ENCODE measurements at places on chromosomes 12 and 14.

- H3K27me3 ChIP-seq: no peaks in the 10 kb centered on the region
- DNase-seq: no peak
- no peaks in the 10 kb centered on the region for H3K4me1 ChIP-seq
- no peak overlapping the region for H3K4me3 ChIP-seq
- no peak overlapping the region for H3K27ac ChIP-seq
Observed at GRCh38 chr14:89566644-89567415, 149.8 kb upstream of the FOXN3 start.

DNA sequence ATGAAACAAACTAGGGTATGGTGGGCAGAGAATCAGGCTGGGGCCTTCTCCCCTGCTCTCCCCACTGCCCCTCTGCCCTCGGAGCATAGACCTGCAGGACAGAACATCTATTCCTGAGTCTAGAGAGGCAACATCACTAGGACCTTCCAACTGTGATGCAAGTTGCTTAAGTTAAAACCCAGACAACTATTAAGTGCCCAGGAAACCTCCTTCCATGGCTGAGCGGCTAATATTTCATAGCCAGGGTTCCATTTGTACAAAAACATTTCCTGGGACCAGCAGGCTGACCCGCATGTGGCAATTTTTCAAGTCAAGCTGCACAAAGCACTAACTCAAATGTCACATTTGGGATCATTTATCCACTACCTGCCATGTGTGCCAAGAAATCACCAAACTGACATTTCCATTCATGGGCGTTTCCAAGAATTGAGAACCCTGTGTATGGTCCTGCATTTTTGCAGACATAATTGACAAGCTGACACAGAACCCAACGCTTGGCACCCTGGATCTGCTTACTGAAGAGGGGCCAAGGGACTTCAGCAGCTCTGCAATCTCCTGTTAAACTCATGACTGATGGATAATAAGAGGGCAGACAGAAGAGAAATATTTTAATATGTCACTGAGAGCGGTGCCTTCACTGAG is 32.7 kb downstream of the NT5DC3 start:
- H3K4me3 ChIP-seq: no peak overlapping the region
- H3K36me3 ChIP-seq: no peaks in the 10 kb centered on the region
- no peaks in the 10 kb centered on the region for H3K27me3 ChIP-seq
- no peaks in the 10 kb centered on the region for H3K4me1 ChIP-seq
- H3K27ac ChIP-seq: no peak overlapping the region

DNA sequence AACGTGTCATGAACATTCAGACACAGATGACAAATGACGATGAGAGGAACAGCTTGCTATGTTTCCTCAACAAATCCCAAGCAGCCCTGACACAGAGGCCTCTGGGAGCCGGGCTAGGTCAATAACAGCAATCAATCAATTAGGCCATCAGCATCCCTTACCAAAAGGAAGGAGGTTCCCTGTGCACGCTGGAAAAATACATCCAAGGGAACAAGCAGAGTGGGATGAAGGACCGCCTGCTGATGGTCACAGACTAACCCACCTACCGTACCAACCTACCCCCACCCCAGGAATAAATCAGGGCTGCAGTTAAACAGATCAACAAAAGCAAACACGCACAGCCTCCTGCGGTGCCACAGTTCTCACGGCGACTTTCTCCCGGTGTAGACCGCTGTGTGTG is 265.1 kb upstream of the SFSWAP start:
- no peak overlapping the region for H3K27ac ChIP-seq
- no peaks in the 10 kb centered on the region for H3K4me1 ChIP-seq
- no peaks in the 10 kb centered on the region for H3K36me3 ChIP-seq
- DNase-seq: no peak

GRCh38 chr14:94904636-94905035 is 134.7 kb upstream of the GSC start:
- no peaks in the 10 kb centered on the region for H3K36me3 ChIP-seq
- peaks cover 1% of the 10 kb centered on the region for H3K4me1 ChIP-seq
- no peak overlapping the region for H3K27ac ChIP-seq
- no peak overlapping the region for H3K4me3 ChIP-seq
- no peak for DNase-seq
- no peaks in the 10 kb centered on the region for H3K27me3 ChIP-seq

DNA sequence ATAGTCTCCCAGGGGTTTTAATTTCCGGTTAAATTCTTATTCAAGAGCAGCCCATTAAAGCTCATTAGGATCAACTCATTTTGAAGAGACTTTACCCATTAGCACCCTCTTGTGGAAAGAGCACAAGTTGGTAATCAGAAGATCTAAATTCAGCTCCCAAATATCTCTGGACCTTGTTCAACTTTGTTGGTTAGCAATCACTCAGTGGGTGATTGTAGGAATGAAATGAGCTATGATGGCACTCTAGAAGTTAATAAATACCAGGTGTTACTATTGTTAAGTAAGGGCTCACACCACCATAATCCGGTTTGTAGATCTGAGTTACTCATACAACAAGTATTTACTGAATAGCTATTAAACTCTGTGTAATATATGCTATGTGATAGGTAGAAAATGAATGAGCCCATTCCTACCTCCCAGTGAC is 42.9 kb downstream of the TRIP11 start:
- H3K4me1 ChIP-seq: no peaks in the 10 kb centered on the region

- H3K27ac ChIP-seq: no peak overlapping the region
- H3K4me3 ChIP-seq: no peak overlapping the region
- no peak for DNase-seq
Observed at GRCh38 chr14:73460691-73461127, 2.4 kb upstream of the NUMB start.

DNA sequence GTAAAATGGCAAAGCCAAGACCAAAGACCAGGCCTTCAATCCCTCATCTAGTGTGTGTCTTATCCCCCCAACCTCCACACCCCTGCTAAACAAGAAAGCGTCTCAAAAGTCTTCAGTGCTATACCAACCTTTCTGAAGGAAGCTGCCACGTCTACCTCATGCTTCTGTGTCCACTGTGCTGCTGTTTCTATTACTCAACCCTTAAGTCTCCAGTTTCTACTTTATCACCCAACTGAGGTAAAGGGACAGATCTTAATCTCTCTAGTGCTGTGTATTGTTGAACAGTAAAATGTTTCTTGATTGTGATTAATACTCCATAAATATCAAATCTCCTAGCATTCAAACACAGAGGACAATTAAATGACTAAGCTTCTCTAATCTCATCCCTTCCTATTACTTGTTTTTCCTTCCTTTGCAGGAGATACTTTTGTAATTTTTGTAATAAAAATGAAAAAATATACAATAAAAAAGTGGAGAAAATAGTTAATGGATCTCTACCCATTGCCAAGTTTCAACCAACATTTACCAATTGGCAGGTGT is 23.3 kb downstream of the BTBD7 start:
- no peak overlapping the region for H3K4me3 ChIP-seq
- no peak overlapping the region for H3K27ac ChIP-seq
- H3K4me1 ChIP-seq: peaks cover 6% of the 10 kb centered on the region
- DNase-seq: no peak
- H3K27me3 ChIP-seq: no peaks in the 10 kb centered on the region

DNA sequence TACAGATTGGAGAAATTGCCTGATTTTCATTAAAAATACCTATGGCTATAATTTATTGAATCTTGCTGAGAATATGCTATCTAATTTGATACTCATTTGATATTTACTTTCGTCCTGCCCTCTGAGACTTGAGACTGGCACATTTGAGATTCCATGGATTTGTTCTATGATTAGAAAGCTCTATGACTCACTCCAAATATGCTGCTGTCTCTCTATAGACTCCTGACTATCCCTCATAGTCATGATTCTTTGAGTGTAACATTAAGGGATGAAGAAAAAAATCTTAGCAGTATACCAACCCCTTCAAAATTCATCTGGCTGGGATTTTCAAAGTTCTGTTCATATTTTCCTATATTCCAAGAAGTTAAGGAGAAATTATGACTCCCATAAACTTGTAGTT is 191.9 kb downstream of the LRIG3 start:
- no peak for DNase-seq
- H3K4me1 ChIP-seq: no peaks in the 10 kb centered on the region
- no peak overlapping the region for H3K4me3 ChIP-seq
- H3K36me3 ChIP-seq: no peaks in the 10 kb centered on the region
- H3K27ac ChIP-seq: no peak overlapping the region

GRCh38 chr12:46126050-46126727 is 135.8 kb upstream of the SCAF11 start:
- DNase-seq: peak; percentile 24
- H3K4me1 ChIP-seq: peaks cover 5% of the 10 kb centered on the region
- H3K27me3 ChIP-seq: no peaks in the 10 kb centered on the region
- H3K27ac ChIP-seq: no peak overlapping the region

GRCh38 chr14:50578433-50578832 is 18.5 kb downstream of the ATL1 start:
- H3K27ac ChIP-seq: no peak overlapping the region
- no peak for DNase-seq
- H3K27me3 ChIP-seq: no peaks in the 10 kb centered on the region

DNA sequence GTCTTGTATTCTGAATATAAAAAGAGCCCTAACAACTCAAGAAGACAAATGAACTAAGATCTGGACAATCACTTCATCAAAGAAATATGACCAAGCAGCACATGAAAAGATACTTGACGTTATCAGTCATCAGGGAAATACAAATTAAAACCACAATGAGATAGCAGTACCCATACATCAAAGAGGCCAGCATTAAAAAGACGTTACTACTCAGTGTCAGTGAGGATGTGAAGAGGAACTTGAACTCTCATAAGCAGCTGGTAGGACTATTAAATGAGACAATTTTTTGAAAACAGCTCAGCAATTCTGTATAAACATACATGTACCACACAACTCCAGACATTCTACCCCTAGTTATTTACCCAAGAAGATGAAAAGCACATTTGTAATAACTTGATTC is 55.9 kb downstream of the FERMT2 start:
- no peak overlapping the region for H3K27ac ChIP-seq
- no peaks in the 10 kb centered on the region for H3K27me3 ChIP-seq
- no peaks in the 10 kb centered on the region for H3K36me3 ChIP-seq
- no peak for DNase-seq
- peaks cover 13% of the 10 kb centered on the region for H3K4me1 ChIP-seq

GRCh38 chr12:114439261-114439683 is 33.3 kb upstream of the TBX5 start:
- no peak overlapping the region for H3K27ac ChIP-seq
- no peaks in the 10 kb centered on the region for H3K36me3 ChIP-seq
- no peak overlapping the region for H3K4me3 ChIP-seq
- DNase-seq: no peak
- H3K4me1 ChIP-seq: no peaks in the 10 kb centered on the region

DNA sequence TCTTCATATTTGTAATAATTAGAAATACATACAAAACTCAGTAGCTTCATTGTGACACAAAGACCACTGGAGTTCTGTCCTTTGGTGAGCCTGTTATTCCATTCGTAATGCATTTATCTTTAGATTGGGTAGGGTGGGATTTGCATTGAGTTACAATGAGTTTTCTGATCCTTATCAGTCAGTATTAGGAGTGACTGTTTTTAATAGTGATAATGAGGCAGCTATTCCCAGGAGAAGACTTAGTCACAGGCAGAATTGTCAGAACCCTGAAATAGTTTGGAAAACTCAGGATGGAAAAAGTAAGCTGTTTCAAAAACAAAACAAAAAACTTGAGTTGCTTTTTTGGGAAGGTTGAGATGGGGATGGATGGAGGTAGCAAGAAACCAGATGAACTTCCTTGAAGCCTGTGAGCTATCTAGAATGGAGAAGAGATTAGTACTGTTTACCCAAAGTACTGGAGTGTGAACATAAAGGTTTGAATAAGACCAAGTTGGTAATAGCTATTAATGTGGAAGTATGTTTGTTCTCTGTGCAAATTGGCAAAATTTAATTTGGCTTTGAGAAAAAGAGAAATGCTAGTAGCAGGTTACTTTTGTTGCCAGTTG is 38.6 kb downstream of the FBXO34 start:
- peak overlapping the region; percentile 32 for H3K27ac ChIP-seq
- no peak overlapping the region for H3K4me3 ChIP-seq
- H3K4me1 ChIP-seq: peaks cover 66% of the 10 kb centered on the region
- no peaks in the 10 kb centered on the region for H3K27me3 ChIP-seq
- DNase-seq: no peak
- H3K36me3 ChIP-seq: no peaks in the 10 kb centered on the region
